Adrenal gland (tissue), 19 donors: ENCODE measurements at places on chromosomes 7 and 10. TPM values are rescaled to one million over a fixed set of nuclear protein-coding genes. Genes with fewer than 3 reads are reported as not detected.

Gene FAM180A
- 12.0 TPM for total RNA-seq

Gene NUTM2E
- not detected for total RNA-seq

Gene VSIR
- 50.5 TPM for total RNA-seq

Gene ACTL6B
- total RNA-seq = not detected

Gene HOGA1
- total RNA-seq = 19.1 TPM

Gene OAT
- total RNA-seq = 150 TPM

Gene SLC26A3
- total RNA-seq = not detected

Gene CALD1
- 128 TPM for total RNA-seq

DNA sequence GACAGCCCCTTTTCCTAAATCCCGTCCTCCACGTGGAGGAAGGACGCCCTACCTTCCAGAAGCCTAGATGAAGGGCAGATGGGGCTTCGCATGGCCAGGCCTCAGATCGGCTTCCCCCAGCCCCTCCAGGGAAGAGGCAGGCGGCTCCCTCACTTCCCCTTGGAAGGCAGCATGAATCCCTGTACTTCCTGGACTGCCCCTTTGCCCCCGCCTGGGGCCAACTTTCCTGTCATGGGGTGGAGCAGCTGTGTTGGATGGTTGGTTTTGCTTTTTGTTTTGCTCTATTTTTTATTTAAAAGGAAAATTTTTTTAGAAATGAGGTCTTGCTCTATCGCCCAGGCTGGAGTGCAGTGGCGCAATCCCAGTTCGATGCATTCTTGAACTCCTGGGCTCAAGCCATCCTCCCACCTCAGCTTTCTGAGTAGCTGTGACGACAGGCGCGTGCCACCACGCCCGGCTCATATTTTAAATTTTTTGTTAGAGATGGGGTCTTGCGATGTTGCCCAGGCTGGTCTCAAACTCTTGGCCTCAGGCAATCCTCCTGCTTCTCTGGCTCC, 27.2 kb downstream of the GTF2IRD1 start:
- H3K4me1 ChIP-seq = peaks cover 58% of the 10 kb centered on the region
- peak; percentile 87 for DNase-seq
- no peaks in the 10 kb centered on the region for H3K27me3 ChIP-seq
- H3K27ac ChIP-seq = peak overlapping the region; percentile 97
- no peaks in the 10 kb centered on the region for H3K36me3 ChIP-seq

GRCh38 chr10:91779011-91779605, 19.1 kb upstream of the TNKS2 start:
- no peak overlapping the region for H3K4me3 ChIP-seq
- H3K4me1 ChIP-seq = no peaks in the 10 kb centered on the region
- H3K27ac ChIP-seq = no peak overlapping the region
- no peaks in the 10 kb centered on the region for H3K36me3 ChIP-seq
- no peak for DNase-seq

GRCh38 chr10:46222364-46222935, 64.3 kb upstream of the ANTXRL start:
- no peaks in the 10 kb centered on the region for H3K27me3 ChIP-seq
- H3K4me3 ChIP-seq = no peak overlapping the region
- H3K36me3 ChIP-seq = no peaks in the 10 kb centered on the region
- no peak overlapping the region for H3K27ac ChIP-seq
- H3K4me1 ChIP-seq = no peaks in the 10 kb centered on the region

DNA sequence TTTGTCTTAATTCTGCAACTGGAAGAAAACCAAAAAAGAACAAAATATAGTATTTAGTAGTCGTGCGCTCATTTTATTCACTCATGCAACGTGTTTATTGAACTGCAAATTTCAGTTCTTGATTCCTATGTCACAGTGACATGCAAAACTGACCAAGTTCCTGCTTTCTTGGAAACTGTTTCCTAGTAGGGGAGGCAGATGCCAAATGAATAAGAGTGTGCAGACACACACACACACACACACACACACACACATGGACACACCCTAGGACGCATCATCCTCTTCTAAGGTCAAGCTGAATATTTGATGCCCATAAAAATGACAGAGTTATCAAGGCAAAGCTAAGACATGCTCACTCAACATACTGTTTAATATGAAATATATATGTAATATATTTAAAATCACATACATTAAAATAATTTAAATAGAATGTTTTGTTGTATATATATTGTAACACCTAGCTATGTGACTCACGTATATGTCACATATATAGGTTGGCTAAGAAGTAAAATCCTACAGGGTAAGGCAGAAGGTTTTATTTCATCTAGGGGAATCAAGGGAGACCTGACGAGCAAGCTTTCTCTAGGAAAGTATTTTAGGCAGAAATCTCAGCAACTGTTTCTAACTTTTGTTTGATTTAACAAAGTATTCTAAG, 79.6 kb downstream of the SVIL start:
- DNase-seq = no peak
- H3K27me3 ChIP-seq = no peaks in the 10 kb centered on the region
- no peaks in the 10 kb centered on the region for H3K4me1 ChIP-seq
- H3K27ac ChIP-seq = no peak overlapping the region

DNA sequence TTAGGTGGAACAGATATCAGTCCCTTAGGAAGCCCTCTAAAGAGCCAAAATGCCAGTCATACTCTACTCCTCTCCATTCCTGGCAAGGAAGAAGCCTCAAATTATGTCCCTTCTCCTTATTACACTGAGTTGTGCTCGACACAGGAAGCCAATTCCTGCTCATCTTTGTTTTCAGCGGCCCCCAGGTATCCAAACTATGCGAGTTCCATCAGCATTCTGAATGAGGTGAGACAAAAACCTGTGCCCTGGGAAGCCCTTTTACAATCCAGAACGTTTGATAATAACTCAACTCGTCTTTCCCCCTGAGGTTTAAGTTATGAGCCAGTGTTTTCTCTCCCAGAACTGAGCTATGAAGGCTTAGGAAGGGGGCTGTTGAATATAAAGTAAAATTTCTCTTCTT, 580.5 kb downstream of the NXPH1 start:
- DNase-seq = no peak
- H3K4me3 ChIP-seq = no peak overlapping the region
- H3K4me1 ChIP-seq = no peaks in the 10 kb centered on the region

DNA sequence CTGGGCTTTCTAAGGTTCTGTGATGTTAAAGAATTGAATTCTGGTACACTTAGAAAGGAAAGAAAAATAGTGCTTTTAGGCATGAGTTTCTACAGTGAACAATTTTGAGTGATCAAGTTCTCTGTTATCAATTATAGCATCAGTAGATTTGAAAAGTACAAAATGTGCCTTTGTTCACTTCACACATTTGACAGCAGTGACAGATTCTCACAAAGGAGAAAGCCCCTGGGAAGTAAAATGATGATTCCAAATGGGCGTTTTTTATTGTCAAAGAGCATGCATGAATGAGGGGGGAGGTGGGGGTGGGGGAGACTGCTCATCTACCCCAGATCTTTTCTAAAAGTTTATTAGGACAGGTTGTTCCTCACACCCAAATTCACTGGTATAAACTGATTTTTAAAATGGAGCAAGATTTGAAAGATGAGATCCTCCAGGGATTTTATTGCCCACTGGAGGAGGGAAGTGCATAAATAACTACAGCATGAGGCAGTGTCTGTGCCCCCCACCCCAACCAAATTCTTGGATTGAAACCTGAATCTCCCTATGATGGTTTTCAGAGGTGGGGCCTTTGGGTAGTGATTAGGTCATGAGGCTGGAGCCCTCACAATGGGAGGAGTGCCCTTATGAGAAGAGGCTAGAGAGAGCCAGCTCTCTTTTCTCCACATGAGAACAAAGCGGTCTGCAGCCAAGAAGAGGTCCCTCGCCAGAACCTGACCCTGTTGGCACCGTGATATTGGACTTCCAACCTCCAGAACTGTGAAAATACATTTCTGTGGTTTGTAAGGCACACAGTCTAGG, 79.5 kb downstream of the AOAH start:
- H3K36me3 ChIP-seq = no peaks in the 10 kb centered on the region
- no peak for DNase-seq
- H3K27ac ChIP-seq = no peak overlapping the region

- H3K27ac ChIP-seq = no peak overlapping the region
- H3K4me1 ChIP-seq = peaks cover 4% of the 10 kb centered on the region
- H3K27me3 ChIP-seq = no peaks in the 10 kb centered on the region
- H3K4me3 ChIP-seq = no peak overlapping the region
These were observed 159.7 kb downstream of the RNF216 start for GRCh38 chr7:5621776-5622175.

- H3K27ac ChIP-seq = peak overlapping the region; percentile 69
- H3K27me3 ChIP-seq = no peaks in the 10 kb centered on the region
- DNase-seq = peak; percentile 74
These were observed 47.1 kb downstream of the MTURN start for GRCh38 chr7:30181736-30182522.

- no peak overlapping the region for H3K27ac ChIP-seq
- no peaks in the 10 kb centered on the region for H3K4me1 ChIP-seq
- no peaks in the 10 kb centered on the region for H3K27me3 ChIP-seq
- DNase-seq = no peak
- no peaks in the 10 kb centered on the region for H3K36me3 ChIP-seq
These were observed 155.7 kb downstream of the EBF3 start for GRCh38 chr10:129808092-129808983.

GRCh38 chr7:79175374-79175773, 278.1 kb downstream of the MAGI2 start:
- no peak for DNase-seq
- no peaks in the 10 kb centered on the region for H3K4me1 ChIP-seq
- H3K27ac ChIP-seq = no peak overlapping the region
- H3K4me3 ChIP-seq = no peak overlapping the region

GRCh38 chr7:81770728-81771223, 929 bp upstream of the HGF start:
- H3K4me1 ChIP-seq = no peaks in the 10 kb centered on the region
- H3K27me3 ChIP-seq = no peaks in the 10 kb centered on the region
- no peak overlapping the region for H3K4me3 ChIP-seq
- no peaks in the 10 kb centered on the region for H3K36me3 ChIP-seq

- DNase-seq = peak; percentile 23
- no peak overlapping the region for H3K4me3 ChIP-seq
- H3K27me3 ChIP-seq = no peaks in the 10 kb centered on the region
- no peaks in the 10 kb centered on the region for H3K36me3 ChIP-seq
- H3K4me1 ChIP-seq = no peaks in the 10 kb centered on the region
These were observed 283.6 kb downstream of the ADRA2A start for GRCh38 chr10:111360260-111360925.

GRCh38 chr7:130500463-130500862, 8.6 kb downstream of the MEST start:
- no peak for DNase-seq
- H3K36me3 ChIP-seq = no peaks in the 10 kb centered on the region
- no peaks in the 10 kb centered on the region for H3K27me3 ChIP-seq
- no peaks in the 10 kb centered on the region for H3K4me1 ChIP-seq
- no peak overlapping the region for H3K4me3 ChIP-seq
- H3K27ac ChIP-seq = no peak overlapping the region

GRCh38 chr10:124470544-124471434, 9.2 kb downstream of the LHPP start:
- no peaks in the 10 kb centered on the region for H3K36me3 ChIP-seq
- no peak overlapping the region for H3K4me3 ChIP-seq
- H3K27ac ChIP-seq = no peak overlapping the region
- H3K4me1 ChIP-seq = peaks cover 2% of the 10 kb centered on the region
- no peak for DNase-seq
- no peaks in the 10 kb centered on the region for H3K27me3 ChIP-seq

DNA sequence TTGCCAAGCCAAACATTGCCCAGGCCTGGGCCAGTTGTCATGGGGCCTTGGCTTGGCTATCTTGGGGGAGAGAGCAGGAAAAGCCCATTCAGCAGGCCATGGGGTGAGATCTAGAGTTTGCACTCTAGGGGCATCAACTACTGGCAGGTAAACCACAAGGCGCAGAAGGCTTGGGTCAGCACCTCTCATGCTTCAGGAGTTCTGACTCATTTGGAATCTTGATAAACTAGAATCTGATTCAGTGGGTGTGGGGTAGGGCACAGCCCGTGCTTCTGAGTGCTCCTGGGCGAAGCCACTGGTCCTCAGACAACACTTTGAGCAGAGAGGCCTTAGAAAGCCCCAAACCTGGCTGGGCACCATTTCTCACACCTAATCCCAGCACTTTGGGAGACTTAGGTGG, 81.1 kb downstream of the RGS10 start:
- H3K4me1 ChIP-seq = no peaks in the 10 kb centered on the region
- DNase-seq = no peak
- no peaks in the 10 kb centered on the region for H3K27me3 ChIP-seq
- no peak overlapping the region for H3K27ac ChIP-seq

DNA sequence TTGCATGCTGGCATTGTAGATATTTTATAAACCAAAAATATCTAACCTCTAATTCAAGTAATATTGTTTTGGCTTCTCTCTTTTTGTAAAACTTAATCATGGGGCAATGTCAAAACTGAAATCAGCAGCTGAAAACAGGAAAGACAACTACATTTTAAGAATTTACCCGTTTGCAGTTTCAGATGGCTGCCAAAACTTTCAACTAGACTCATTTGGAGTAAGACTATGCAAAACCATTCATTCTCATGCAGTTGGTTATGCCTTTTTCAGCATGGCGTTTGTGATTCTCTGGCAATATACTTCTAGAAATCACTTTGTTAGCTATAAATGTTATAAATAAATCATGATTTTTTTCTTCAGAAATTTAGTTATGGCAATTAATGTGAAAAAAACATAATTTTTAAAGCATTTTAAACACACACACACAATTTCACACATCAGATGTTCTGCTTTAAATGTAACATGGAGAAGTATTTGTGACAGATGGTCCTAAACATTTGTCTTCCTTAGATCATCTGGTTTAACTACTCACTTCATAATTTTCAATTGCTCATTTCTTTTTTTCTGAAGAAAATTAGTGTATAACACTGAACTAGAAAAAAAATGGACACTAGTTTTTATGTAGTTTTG, 116.4 kb downstream of the ITGB8 start:
- DNase-seq = no peak
- no peak overlapping the region for H3K27ac ChIP-seq
- H3K27me3 ChIP-seq = no peaks in the 10 kb centered on the region
- H3K36me3 ChIP-seq = no peaks in the 10 kb centered on the region
- H3K4me3 ChIP-seq = no peak overlapping the region

- no peak overlapping the region for H3K4me3 ChIP-seq
- H3K27ac ChIP-seq = no peak overlapping the region
- H3K27me3 ChIP-seq = no peaks in the 10 kb centered on the region
- DNase-seq = no peak
These were observed 12.6 kb upstream of the FHIP2A start for GRCh38 chr10:114808982-114809381.

- H3K4me1 ChIP-seq = peaks cover 19% of the 10 kb centered on the region
- peaks cover 26% of the 10 kb centered on the region for H3K27me3 ChIP-seq
- H3K4me3 ChIP-seq = no peak overlapping the region
- peak overlapping the region; percentile 62 for H3K27ac ChIP-seq
These were observed 4.7 kb upstream of the CREB5 start for GRCh38 chr7:28407651-28408050.

DNA sequence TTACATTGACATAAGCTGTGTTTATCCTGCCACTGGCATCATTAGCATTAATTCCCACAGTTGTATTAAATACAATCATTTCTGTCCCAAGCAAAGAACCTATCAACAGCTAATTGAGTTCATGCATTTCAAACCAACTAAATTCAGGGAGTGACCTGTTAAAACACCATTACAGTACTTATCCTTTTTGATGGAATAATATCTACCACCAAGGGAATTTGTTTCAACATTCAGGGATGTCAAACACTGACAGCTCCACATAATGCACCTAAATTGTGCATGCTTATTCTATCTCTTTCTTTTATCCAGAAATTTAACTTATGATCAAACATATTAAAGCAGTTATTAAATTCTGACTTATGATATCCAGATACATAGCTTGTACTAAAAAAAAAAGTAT, 136.8 kb downstream of the NSUN6 start:
- no peaks in the 10 kb centered on the region for H3K4me1 ChIP-seq
- no peak overlapping the region for H3K27ac ChIP-seq
- no peak for DNase-seq
- H3K4me3 ChIP-seq = no peak overlapping the region
- H3K36me3 ChIP-seq = no peaks in the 10 kb centered on the region
- no peaks in the 10 kb centered on the region for H3K27me3 ChIP-seq
